ENCODE measurements at places on chromosomes 4 and X.

- DNase-seq: no peak
Measured at GRCh38 chrX:72026341-72027023, 105.2 kb downstream of the RTL5 start.

- DNase-seq: no peak
Measured at GRCh38 chr4:182758273-182758672, 158.9 kb downstream of the DCTD start.

DNA sequence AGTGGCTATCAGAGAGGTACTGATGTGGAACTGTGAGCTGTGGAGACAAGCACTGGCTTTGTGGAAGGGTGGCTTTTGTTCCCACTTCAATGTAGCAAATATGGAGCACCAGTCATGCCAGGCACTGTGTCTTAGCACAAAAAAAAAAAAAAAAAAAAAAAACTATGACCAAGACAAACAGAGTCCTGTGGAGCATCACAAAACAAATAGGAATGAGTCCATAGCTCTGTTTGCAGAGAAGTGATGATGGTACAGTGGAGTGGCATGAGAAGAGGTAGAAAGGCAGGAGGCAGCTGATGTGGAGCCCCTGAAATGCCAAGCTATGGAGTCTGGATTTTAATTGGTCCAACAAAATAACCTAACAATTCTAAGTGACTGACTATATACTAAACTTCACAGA lies 116.9 kb downstream of the RAB28 start:
- DNase-seq: no peak

- DNase-seq: peak; percentile 59
Measured at GRCh38 chr4:100095729-100096595, 94.3 kb downstream of the DDIT4L start.

GRCh38 chrX:19750783-19751467 lies 136.5 kb downstream of the SH3KBP1 start:
- DNase-seq: no peak

DNA sequence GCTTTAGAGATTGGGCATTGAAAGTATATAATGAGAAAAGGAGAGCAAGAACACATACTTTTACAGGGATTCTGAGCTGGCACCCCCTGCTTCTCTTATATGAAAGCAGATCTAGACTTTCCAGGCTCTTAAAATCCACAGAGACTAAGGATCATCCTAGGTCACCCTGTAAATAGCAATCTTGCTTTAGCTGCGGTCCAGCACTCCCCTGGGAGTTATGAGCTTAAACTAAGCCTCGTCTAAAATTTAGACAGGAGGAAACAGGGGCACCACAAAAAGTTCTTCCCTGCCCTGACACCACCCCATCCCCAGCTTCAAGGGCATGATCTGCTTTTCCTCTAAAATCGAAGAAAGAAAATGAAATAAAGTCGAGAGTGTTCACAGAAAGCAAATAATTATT lies 143.3 kb upstream of the KCNIP4 start:
- DNase-seq: no peak

- no peak for DNase-seq
Measured at GRCh38 chr4:150395872-150396271, 186.1 kb upstream of the MAB21L2 start.

DNA sequence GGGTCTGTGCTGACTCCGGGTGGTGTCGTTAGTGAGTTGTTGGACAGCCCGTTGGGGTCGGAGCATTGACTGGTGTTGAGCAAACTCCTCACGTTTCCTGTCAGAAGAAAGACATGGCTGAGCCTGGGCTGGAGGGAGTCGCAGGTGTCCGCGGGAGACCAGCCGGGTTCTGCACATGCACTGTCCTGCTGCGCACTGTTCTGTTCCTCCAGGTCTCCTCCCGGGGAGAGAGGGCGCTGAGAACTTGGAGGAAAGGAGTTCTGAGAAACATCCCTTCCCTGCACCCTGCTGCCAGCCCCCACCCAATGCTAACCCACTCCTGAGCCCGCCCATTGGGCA lies 1.1 kb downstream of the ZNF141 start:
- no peak for DNase-seq

GRCh38 chr4:39730072-39730471 lies 32.1 kb downstream of the UBE2K start:
- DNase-seq: no peak

DNA sequence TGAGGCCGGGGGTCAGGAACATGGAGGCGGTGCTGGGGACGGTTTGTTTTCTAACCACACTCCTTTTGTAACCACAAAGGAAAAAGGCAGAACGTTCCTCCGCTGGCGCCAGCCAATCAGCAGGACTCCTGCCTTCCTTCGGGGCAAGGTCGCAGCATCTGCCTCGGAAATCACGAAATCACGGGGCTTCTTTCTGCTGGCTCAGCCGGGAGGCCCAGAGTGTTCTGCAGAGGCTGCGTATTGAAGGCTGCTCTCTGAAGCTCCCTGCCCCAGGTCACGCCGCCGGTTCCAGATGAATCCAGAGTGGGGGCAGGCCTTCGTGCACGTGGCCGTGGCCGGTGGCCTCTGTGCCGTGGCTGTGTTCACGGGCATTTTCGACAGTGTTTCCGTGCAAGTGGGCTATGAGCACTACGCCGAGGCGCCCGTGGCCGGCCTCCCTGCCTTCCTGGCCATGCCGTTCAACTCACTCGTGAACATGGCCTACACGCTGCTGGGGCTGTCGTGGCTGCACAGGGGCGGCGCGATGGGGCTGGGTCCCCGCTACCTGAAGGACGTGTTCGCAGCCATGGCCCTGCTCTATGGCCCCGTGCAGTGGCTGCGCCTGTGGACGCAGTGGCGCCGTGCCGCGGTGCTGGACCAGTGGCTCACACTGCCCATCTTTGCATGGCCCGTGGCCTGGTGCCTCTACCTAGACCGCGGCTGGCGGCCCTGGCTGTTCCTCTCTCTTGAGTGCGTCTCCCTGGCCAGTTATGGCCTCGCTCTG lies 9.4 kb downstream of the TMEM187 start:
- no peak for DNase-seq

GRCh38 chr4:147056940-147057610 lies 111.4 kb upstream of the TTC29 start:
- no peak for DNase-seq

- no peak for DNase-seq
Measured at GRCh38 chr4:1711571-1712215, 426 bp downstream of the SLBP start.

GRCh38 chrX:149799095-149799714 lies 17.5 kb downstream of the MAGEA9 start:
- no peak for DNase-seq

GRCh38 chr4:127772769-127773671 lies 9.1 kb upstream of the HSPA4L start:
- DNase-seq: no peak

GRCh38 chrX:7568130-7568529 lies 274.8 kb upstream of the VCX start:
- DNase-seq: no peak

DNA sequence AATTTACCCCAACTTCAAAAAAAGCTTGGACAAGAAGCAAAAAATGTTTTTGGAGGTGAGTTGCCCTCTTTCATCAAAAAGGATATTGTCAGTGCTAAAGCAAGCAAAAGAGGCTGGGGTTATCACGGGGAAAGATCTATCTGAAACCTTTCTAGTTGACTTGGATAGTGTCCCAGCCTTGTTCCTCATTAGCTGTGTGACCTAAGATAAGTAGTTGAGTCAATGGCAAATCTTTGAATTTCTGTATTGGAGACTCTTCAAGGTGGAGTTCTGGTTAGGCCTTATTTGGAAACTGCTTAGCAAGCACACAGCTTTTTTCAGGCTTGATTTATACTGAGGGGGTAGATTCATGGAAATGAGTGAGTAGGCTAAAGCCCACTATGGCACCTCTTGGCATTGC lies 271.6 kb downstream of the GRIA3 start:
- no peak for DNase-seq

DNA sequence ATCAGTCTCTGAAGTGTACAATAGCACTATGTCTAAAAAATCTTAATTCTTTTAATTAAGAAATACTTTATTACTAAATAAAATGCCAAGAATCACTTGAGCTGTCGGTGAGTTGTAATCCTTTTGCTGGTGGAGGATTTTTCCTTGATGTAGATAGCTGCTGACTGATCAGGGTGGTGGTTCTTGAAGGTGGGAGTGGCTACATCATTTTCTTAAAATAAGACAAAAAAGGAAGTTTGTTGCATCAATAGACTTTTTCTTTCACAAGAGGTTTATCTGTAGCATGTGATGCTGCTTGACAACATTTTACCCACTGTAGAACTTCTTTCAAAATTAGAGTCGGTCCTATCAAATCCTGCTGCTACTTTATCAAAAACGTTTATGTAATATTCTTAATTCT lies 68.8 kb upstream of the ZC4H2 start:
- no peak for DNase-seq

Data from fibroblast of skin of left quadriceps (primary cell).